Globus pallidus (tissue), 1 donor: ENCODE measurements at places on chromosomes 16 and 17.

- DNase-seq: no peak
These were observed 16.6 kb downstream of the CD7 start for GRCh38 chr17:82300707-82301270.

DNA sequence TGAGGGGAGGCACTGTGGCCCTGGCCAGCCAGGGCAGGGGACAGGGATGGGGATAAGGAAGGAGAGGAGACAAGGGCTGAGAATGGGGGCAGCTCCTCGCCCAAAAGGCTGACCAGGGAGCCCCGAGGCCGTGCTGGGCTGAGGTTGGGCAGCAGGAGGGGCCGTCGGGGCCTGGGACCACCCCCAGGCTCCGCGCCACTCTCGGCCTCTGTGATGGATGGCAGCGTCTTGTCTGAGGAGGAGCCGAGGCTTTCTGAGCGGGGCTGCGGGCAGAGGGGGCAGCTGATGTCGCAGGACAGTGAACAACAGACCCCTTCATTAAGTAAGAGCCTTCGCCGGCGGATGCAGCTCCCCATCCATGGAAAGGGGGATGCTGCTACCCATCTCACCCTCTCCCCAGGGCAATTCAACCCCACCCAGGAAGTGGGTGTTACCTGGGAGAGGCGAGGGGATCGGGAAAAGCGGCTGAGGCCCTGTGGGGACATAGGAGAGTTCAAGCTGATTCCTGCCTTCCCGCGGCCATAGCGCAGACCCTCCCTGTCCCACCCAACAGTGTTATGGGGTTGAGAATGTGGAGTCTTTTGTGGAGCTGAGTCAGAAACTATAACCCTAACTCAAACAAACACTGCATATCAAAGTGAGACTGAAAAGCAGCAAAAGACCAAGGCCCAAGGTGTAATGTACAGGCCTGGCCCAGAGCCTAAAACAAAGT is 9.1 kb upstream of the RAB5C start:
- DNase-seq: no peak

DNA sequence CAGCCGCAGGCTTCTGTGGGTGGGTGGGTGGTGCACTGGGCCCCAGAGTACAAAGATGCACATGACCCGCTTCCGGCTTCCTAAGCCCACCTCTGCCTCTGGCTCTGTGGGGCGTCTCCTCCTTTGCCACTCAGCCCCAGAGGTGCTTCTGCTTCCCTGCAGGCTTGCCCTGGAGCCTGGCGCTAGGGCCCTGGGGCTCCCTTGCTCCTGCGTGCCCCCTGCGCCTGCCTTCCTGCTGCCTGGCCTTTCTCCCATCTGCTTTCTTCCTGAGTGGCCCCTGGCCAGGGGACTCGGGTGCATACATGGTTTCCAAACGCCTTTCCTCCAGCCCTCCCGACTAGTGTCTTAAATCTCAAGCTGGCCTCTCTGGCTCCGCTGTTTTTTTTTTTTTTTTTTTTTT is 3.4 kb downstream of the WWOX start:
- DNase-seq: no peak

DNA sequence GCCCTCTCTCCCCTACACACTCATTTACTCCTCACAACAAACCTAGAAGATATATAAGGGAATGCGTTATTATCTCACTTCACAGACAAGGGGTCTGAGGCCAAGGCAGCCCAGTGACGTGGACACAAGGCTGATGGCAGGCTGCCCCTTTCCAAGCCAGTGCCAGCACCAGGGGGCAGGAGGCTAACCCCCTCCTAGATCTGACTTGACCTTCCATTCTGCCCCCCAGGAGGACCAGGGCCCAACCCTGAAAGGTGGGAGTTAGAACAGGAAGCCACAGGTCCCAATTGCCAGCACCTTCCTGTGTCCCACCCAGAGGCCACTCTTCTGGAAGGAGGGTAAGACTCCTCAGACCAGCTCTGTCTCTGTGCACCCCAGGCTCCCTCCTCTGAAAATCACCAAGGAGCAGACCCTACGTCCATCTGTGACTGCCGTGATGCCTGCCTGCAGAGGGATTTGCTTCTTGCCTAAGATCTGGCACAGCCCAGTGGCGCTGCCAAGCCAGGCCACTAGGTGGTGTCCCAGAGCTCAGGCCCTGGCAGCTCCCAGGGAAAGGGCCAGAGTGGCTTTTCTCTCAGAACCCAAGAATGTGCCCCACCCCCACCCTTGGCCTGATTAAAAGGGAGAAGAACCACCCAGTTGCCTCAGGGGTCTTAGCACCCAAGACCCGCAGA is 42.4 kb upstream of the MRPS23 start:
- peak; percentile 83 for DNase-seq

- DNase-seq: no peak
These were observed 18.5 kb downstream of the ITGB4 start for GRCh38 chr17:75739801-75740200.

GRCh38 chr17:50835301-50836234 is at the start of gene WFIKKN2:
Gene WFIKKN2 (plus strand): TSS chr17:50835586. CDS start chr17:50835938, 352 bp downstream.
- DNase-seq: no peak

GRCh38 chr17:31408586-31408985 is 17.1 kb downstream of the RAB11FIP4 start:
- DNase-seq: no peak

- DNase-seq: no peak
These were observed 157.2 kb downstream of the ENGASE start for GRCh38 chr17:79231766-79232287.

- DNase-seq: no peak
These were observed 13.8 kb downstream of the STXBP4 start for GRCh38 chr17:54982399-54982798.

GRCh38 chr16:15701367-15701766 is 51.3 kb downstream of the NDE1 start:
- DNase-seq: no peak

DNA sequence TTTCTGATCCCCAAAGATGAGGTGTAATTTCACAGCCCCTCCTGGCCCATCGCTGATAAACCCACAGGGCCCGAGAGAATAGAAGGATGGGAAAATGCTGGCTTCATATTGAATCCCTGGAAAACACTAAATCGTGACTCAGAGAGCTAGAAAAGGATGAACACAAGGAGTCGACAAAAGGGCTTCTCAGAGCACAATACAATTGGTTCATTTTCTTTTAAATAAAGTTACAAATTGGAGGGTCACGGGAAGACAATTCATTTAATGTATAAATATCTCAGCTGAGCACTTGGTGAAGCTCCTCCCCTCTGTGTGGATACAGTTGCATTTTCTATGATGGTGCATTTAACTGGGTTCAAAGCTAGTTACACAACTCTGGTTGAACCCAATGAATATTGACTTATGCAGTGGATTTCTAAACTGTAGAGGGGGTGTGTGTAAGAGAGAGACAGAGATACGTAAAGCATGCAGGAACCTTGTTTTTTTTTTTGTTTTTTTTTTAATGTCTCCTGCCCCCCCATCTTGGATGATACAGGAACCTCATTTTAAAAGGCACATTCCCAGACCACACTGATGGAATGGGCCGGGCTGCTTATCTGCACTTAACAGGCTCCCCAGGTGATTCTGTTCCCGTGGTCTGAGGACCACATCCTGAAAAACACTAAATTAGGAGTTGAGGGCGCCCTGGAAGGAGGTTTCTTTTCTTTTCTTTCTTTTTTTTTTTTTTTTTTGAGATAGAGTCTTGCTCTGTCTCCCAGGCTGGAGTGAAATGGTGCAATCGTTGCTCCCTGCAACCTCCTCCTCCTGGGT is 14.1 kb downstream of the TTYH2 start:
- DNase-seq: no peak

GRCh38 chr17:47935961-47936360 is 5.4 kb upstream of the PNPO start:
- no peak for DNase-seq

DNA sequence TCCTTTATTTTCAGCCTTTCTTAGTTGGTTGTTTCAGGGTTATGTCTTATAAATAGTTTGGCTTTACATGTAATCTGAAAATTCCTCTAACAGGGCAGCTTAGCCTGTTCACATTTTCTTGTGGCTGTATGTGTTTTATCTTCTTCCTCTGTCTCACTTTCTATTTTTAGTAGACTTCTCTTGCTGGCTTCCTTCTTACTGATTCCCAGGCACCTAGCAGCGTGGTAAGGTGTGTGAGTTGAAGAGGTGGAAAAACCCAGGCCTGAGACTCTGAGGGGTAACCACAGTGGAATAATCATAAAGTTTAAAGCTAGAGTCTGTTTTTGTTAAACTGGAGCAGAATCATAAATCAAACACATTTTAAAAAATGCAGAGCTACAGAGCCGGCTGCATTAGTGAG is 190.9 kb downstream of the LGALS9B start:
- no peak for DNase-seq

DNA sequence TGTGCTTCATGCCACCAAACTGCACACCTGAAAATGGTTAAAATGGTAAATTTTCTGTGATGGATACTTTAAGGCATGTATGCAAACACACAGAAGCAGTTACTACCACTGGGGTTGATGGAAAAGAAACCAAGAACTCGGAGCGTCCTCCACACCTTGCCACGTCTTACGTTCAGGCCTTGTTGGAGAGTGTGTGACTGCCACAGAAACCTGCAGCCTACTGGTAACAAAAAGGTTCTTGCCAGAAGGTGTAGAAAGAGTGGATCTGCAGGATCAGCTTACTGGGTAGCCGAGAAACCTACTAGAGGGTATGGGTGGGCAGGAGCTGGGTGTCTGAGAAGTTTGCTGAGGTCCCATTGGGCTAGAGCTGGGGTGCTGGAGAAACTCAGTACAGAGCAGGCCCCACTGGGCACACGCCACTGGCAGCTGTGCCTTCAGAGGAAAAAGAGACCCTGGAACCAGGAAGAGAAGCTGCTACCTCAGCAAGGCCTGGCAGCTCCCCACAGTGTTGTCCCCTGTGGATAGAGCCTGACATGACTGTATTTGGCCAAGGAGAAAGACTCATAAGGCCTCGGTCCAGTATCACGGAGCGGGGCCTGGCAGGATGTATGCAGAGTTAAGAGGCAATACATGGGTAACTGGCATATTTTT is 204.6 kb downstream of the SEC14L1 start:
- no peak for DNase-seq

- DNase-seq: no peak
These were observed 334.5 kb downstream of the SEC14L1 start for GRCh38 chr17:77475016-77475976.
